ENCODE measurements at places on chromosomes 1 and 21.

- no peak for DNase-seq
These were observed 52.7 kb upstream of the GCLM start for GRCh38 chr1:93961906-93962305.

DNA sequence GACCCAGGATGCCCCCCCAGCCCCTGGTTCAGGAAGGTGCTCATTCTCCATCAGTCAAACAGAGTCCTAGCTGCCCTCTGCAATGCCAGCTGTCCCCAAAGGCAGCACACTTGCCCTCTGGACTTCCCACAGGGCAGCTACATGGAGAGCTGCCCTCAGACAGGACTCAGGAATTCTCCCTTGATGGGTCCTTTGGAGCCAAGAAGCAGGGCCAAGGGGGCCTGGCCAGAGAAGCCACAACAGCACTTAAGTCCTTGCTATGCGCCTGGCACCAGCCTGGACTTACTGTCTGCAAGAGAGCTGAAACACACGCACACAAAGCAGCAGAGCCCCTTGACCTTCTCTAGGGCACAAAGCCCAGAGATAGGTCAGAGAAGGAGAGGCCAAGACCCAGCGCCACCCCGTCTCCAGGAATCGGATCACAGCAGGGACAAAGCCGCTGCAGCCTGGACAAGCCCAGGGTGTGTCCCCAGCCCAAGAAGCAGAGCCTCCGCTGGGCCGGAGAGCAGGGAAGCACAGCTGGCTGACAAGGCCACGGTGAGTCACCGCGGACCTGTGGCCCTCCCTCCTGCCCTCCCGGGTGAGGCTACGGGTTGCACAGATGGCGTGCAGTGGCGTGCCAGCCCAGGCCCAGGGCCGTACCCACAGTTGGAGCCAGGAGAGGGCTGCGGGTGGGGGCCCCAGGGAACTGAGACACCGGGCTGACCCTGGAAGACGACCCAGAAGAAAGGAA, 1.7 kb downstream of the WNT9A start:
- no peak for DNase-seq

- no peak for DNase-seq
These were observed 26.2 kb upstream of the HMGB4 start for GRCh38 chr1:33837635-33838034.

- DNase-seq, result no peak
These were observed 491.0 kb downstream of the MATN1 start for GRCh38 chr1:30232288-30232899.

DNA sequence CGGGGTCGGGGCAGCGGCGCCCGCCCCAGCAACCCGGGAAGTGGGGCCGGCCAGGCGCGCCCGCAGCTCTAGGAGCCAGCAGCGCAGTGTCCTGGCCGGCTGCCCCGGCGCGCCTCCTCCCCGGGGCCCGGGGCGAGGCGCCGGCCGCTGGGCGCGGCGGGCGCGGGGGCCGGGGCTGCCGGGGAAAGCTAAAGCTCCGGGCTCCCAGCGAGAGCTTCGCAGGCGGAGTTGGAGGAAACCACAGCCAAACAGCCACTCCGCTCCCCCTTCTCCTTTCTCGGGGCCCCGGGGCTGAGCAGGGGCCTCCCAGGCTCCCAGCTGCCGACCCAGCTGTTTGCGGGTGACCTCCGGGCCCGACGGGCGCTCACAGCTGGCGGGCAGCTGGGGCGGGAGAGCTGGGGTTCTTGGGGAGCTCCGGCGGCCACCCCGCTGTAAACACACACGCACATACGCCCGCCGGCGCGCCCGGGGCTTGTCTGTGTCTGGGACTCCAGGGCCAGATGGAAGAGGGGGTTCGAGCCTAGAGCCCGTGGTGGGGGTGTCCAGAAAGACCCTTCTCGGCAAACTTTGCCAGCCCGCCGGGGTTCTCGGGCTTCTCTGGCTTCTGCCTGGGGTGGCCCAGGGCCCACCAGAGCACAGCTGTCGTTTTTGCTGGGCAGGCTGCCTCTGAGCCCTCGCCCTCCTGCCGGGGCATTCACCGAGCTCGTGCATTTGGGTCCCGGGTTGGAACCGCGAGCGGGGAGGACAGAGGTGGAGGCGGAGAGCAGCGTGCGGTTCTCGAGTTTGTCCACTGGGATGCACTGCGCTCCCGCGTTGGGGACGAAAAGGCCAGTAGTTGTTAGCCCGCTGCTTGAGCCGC, 1.5 kb downstream of the AJAP1 start:
- no peak for DNase-seq

GRCh38 chr1:203682473-203683383, 56.1 kb downstream of the ATP2B4 start:
- no peak for DNase-seq

GRCh38 chr1:226983992-226984364, 43.9 kb downstream of the COQ8A start:
- no peak for DNase-seq

- DNase-seq, result no peak
These were observed 44.3 kb upstream of the MAP1LC3C start for GRCh38 chr1:242043165-242043564.

DNA sequence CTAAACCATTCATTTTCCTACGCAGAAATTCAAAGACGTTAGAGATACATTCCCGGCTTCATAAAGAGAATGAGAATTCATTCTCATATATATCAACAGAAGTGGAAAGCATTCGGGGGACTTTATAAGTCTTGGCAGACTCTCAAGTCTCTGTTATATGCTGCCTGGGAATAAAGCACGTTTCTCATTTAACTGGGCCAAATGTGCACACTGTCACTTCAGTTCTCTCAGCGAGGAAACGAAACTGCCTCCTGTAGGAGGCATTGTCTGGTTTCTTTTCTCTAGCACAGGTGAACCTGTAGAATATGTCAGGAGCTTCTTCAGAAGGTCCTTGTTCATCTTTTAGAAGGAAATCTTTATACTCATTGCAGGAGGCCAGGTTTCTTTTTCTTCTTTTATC, 367.6 kb downstream of the PTBP2 start:
- no peak for DNase-seq

DNA sequence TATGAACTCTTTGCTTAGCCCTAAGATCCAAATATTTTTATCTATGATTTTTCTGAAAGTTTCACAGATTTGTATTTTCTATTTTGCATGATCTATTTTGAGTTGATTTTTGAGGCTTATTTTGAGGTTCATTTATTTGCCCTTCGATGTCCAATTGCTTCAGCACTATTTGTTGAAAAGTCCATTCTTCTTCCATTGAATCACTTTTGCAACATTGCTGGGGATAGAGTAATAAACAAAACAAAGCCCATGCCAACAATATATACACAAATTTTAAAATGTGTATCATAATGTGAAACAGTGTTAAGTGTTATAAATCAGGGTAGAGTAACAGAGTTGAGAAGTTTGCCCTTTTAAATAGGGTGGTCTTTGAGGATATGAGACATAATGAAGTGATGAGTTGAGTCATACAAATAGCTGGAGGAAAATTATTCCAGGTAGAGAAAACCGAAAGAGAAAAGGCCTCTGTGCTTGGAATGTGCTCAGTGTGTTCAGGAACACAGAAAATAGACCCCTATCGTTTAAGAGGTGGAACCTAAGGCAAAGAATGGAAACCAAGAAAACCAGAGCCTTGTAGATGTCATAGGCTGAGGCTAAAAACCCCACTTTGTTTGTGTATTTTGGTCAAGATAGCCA, 172.7 kb upstream of the NR5A2 start:
- DNase-seq, result no peak

DNA sequence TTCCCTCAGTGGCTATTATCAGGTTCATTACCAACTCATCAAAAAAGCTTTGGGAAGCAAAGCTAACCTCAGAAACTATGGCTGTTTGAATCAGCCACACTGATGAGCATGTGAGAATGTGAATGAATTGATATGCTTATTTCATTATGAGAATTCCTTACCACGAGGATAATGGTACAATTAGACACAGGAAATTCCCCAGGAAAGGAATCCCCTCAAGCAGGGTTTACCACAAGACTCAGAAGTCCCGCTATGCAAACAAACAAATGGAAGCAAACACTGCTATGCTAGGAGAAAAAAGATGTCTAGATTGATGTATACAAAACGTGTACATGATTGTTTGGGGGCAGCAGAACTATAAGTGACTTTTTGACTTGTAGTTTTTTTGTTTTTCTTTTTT, 205.0 kb downstream of the HMCN1 start:
- DNase-seq, result no peak

DNA sequence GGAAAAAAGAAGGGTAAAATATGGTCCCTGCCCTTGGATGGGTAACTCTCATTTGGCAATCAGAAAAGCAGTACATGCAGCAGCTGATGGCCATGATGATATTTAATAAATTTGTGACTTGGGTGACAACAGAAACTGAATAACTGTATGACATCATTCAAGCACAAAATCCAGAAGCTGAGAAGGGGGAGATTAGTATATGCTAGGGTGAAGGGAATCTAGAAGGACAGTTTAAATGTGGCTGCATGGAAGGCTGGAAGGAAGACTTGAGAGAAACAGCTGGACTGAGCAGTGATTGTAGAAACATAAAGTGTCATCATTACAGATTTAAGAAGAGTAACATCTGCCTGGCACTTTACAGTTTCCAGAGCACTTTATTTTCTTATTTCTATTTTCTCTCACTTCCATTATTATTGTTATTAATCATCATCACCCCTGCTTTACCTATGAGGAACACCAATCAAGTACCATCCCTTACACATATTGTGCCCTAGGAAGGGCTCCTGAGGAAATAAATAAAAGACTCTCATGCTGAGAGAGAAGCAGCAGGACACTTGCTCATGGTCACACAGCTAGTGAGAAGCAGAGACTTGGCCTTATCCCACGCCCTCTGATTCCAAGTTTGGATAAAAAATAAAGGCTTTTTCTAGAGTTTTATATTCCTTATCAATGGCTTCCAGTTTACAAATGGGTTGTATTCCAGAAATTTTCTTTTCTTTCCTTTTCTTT, 207.2 kb downstream of the PBX1 start:
- DNase-seq, result no peak

GRCh38 chr1:93143136-93143535, 37.1 kb downstream of the TMED5 start:
- no peak for DNase-seq

DNA sequence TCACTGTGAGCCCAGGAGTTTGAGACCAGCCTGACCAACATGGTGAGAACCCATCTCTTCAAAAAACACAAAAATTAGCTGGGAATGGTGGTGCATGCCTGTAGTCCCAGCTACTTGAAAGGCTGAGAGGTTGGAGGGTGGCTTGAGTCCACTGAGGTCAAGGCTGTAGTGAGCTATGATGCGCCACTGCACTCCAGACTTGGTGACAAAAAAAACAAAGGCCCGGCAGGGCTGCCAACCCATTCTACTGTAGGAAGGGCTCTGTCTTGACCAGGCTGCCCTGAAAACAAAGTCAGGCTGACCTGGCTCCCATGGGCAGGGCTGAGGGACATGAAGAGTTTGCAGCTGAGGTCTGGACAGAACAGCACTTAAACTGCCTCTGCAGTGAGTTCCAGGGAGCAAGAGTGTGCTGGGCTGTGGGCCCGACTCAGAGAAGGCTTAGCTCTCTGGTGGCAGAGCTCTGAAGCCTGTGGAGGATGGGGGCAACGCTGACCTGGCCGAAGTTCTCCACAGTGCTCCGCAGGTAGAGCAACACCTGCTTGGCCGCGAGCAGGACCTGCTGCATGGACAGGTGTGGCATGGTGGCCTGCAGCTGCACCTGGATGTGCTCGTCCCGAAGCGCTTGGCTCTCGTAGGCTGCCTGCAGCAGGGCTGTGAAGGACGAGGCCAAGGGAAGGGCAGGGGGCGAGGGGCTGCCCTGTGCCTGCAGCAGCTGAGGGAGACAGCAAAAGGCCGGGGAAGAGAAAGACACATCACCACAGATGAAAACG, 42.4 kb downstream of the URB1 start:
- no peak for DNase-seq

DNA sequence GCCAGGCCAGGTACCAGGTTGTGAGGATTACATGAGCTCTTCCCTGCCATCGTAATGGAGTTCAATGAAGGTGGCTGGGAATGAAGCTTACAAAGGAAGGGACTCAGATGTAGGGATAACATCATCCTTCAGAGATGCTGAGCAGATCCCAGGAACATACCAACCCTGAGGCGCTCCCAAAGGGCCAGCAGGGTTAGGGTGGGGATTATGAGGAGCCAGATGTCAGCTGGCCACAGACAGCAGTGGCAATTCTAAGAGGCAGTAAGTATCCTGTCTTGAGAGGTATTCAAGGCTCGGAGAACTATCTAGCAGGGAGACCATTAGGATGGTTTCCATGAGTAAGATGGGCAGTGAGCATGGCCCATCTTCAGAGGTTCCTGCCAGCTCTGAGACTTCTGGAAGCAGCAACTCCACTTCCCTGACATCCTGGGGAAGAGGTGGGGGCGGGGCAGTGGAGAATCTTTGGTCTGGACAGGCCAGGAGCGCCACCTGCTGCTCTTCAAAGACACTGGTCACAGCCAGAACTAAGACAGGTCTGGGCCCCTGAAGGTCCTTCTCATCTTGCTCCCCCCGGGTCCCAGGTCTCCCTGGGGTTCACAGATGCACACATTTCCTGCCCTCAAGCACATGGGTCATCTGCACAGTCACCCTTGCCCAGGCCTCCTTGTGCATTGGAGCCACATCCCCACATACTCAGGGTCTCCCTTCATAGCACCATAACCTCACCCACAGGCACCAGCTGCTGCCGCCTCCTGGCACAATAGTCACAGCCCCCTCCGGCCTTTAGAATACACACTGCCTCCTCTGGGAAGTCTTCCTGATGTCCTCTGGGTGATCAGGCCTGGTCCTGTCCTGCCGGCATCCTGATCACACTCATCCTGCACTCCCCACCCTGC, 2.7 kb upstream of the SDC3 start:
- peak; percentile 84 for DNase-seq

- DNase-seq, result peak; percentile 58
These were observed 51.7 kb downstream of the SNRPE start for GRCh38 chr1:203913073-203913521.

- peak; percentile 37 for DNase-seq
These were observed 126.7 kb upstream of the CACHD1 start for GRCh38 chr1:64343105-64343822.

GRCh38 chr1:100308777-100309176, 42.8 kb downstream of the RTCA start:
- DNase-seq, result no peak

GRCh38 chr1:24541711-24542346, 14.1 kb upstream of the NCMAP start:
- no peak for DNase-seq

DNA sequence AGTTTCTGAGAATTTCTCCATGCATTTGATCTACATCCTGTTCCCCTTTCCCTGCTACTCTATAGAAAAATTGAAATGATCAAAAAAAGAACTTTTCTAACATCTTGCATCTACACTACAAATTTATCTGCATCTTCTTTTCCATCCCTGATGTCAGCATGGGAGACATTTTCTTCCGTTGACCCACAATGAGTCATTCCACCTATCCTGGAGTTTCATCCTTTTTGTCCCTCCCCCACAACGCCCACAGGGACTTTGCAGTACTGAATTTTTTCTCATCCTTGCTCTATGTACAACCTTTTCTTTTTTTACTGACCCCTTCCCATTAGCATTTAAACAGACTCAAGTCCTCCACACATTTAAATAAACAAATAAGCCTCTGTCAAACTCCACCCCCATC, 112.2 kb upstream of the MROH9 start:
- DNase-seq, result no peak

- DNase-seq, result no peak
These were observed 118.3 kb downstream of the OLFML2B start for GRCh38 chr1:161905269-161905884.
